ENCODE measurements at places on chromosomes 7 and 10.

DNA sequence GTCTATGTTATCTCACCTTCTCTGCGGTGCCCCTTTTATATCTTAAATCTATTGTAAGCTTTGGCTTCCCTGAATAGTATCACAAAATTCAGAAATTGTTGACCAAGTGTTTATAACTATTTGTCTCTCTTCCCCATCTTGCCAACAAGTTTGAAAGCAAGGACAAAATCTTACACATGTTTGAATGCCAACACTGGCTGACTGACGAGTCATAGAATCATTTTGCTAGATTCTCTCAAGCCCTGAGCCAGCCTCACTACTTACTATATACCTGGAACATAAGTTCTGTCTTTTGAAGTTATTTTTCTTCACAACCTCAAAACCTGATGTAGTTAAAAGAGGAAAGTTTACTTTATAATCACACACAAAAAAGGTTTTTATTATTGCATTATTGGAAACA, 700.7 kb downstream of the PHTF2 start:
- DNase-seq, result no peak

DNA sequence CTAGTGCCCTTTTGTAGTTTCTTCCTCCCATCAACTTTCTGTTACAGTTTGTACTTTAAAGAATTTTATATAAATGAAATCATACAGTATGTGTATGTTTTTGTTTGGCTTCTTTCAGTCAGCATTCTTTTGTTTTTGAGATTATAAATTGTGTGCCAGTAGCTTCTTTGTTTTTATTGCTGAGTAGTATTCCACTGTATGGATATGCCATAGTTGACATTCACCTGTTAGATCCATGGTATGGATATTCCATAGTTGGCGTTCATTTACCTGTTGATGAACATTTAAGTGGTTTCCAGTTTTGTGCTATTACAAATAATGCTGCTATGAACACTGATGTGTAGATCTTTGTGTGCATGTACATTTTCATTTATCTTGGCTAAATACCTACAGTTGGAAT, 70.8 kb upstream of the SYPL1 start:
- no peak for DNase-seq

DNA sequence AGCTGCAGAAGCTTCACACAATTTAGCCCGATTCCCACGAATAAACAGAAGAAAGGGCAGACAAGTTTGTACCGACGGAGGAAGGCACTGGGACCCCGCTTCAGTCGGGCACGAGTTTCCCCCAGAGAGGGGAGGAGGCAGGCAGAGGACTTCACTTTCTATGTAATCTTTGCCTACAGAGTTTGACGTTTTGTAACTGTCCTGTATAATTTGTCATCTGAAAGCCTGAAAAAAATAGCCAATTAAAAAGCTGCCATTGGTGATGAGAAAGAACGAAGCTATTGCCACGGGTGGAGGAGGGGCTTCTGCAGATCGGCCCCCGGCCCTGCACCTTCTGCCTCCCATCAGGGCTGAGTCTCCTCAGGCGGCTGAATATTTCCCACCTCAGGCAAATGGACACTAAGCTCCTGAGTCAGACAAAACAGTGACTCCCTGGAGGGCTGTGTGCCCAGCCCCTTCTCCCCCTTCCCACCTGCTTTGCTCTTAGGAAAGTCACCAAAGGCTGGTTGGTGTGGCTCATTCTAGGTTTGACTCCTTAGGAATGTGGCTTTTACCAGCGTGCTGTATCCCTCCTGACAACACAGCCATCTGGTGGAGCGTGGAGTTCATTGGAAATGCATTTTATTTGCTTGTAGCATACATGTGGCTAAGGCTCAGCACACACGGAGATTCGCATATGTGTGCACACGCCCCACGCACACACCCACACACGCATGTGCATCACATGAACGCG, 117.4 kb downstream of the VIPR2 start:
- no peak for DNase-seq

DNA sequence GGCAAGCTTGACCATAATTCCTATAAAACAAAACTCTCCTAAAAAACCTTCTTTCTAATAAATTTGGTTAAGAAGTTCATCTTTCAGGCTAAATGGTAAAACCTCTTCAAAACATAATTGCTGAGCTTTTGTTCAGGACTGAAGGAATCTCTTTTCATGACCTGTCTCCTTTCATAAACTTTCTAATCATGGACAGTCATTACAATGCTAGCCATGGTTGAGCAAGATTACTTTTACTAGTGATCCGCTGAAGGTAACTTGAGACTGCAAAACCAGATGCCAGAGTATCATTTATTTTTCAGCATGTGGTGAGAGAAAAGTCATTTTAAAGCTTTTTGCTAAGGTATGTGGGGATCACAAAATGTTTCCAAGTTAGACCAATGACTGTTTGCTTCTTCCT, 186.4 kb upstream of the RHOBTB1 start:
- no peak for DNase-seq

GRCh38 chr7:152869677-152870051, 110.1 kb downstream of the ACTR3B start:
- DNase-seq, result no peak

GRCh38 chr10:125208854-125209565, 48.6 kb upstream of the CTBP2 start:
- DNase-seq, result no peak

GRCh38 chr7:47991270-47991669, 11.9 kb upstream of the HUS1 start:
- DNase-seq, result no peak

DNA sequence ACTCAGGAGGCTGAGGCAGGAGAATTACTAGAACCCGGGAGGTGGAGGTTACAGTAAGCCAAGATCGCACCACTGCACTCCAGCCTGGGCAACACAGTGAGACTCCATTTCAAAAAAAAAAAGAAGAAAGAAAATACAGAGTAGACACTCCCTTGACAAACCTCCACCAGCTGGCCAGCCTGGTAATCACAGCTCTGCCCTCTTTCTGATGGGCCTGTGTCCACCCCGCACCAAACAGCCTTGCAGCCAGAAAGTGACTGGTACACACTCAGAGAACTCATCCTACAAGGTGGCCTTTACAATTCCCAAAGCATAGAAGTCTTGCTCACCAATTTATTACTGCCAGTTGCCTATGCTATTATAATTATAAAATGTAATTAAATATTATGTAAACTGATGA, 66.6 kb downstream of the COBL start:
- no peak for DNase-seq

GRCh38 chr7:82972135-82972534, 190.5 kb downstream of the PCLO start:
- DNase-seq, result no peak

DNA sequence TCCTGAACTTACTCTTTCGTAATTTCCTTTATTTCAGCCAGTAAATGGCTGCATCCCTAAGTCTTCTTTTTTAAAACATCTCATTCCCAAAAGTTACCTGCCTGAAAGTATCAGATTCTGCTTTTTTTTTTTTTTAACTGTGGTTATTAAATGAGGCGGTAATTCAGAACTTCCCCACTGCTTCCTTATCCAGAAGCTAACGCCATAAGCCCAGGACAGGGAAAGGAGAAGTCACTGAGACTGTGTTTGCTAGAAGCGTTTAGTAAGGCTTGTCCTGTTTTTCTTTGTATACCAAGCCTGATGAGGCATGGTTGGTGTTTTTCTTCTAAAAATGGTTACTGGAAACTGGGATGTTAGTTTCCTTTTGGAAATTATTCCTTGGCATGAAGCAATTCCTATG, 197.8 kb downstream of the CELF2 start:
- DNase-seq, result no peak

- no peak for DNase-seq
These were observed 1055.9 kb downstream of the KCNMA1 start for GRCh38 chr10:76581506-76582256.

DNA sequence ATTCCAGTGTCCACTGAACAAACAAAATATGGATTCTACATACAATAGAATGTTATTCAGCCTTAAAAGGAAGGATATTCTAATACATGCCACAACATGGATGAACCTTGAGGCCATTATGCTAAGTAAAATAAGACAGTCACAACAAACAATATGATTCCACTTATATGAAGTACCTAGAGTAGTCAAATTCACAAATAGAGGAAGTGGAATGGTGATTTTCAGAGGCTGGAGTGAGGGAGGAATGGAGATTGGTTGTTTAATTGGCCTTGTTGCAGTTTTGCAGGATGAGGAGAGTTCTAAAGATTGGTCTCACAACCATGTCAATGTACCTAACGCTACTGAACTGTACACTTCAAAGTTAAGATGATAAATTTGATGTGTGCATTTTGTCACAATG, 119.6 kb downstream of the CHN2 start:
- no peak for DNase-seq

DNA sequence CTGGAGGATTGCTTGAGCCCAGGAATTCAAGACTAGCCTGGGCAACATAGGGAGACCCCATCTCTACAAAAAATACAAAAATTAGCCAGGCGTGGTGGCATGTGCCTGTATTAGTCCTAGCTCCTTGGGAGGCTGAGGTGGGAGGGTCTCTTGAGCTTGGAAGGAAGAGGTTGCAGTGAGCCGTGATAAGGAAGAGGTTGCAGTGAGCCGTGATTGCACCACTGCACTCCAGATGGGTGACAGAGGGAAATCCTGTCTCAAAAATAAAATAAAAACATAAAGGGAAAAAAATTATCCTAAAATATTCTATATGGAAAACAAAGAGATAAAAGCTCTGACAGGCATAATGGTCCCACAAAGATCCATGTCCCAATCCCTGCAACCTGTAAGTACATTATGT, 87.9 kb upstream of the KAT6B start:
- no peak for DNase-seq

GRCh38 chr10:93894516-93895378, 969 bp downstream of the SLC35G1 start:
- no peak for DNase-seq

DNA sequence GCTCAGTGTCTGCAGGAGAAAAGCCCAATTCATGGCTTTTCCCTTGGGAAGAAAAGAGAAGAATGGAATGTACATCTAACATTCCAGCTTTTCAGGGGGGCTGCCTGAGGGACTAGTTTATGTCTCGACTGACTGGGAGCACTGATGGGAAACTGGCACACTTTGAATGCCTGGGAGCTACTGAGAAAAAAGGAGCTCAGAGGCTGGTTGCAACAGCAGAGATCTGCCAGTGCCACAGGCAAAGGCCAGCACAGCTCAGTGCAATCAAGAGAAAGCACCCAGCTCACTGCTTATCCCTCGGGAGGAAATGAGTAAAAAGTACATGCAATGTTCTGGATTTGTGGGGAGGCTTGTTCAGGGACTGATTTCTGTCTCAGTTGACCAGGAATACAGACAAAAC, 226.2 kb downstream of the COBL start:
- DNase-seq, result no peak

DNA sequence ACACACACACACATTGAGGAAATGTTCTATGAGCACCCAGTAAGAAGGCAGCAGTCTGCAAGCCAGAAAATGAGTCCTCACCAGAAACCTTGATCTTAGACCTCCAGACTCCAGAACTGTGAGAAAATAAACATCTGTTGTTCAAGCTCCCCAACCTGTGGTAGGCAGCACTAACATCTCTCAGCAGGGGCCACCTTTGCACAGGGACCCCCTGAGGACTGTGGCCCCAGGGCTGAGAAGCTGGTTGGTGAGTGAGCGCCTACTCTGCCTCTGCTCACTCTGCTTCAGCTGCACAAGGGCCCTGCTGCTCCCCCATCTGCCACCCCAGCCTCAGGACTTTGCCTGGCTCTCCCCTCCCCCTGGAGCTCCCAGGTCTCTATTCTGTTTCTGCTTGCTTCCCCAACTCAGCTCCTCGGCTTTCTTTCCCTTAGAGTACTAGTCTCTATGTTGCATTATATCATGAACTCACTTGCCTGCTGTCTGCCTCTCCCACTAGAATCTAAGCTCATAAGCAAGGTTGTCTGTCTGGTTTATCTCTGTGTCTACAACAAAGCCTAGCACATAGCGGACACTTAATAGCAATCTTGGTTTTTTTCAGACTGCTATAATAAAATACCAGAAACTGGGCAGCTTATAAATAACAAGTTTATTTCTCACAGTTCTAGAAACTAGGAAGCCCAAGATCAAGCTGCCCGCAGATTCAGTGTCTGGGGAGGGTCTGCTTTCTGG, 40.4 kb upstream of the PRLHR start:
- no peak for DNase-seq

DNA sequence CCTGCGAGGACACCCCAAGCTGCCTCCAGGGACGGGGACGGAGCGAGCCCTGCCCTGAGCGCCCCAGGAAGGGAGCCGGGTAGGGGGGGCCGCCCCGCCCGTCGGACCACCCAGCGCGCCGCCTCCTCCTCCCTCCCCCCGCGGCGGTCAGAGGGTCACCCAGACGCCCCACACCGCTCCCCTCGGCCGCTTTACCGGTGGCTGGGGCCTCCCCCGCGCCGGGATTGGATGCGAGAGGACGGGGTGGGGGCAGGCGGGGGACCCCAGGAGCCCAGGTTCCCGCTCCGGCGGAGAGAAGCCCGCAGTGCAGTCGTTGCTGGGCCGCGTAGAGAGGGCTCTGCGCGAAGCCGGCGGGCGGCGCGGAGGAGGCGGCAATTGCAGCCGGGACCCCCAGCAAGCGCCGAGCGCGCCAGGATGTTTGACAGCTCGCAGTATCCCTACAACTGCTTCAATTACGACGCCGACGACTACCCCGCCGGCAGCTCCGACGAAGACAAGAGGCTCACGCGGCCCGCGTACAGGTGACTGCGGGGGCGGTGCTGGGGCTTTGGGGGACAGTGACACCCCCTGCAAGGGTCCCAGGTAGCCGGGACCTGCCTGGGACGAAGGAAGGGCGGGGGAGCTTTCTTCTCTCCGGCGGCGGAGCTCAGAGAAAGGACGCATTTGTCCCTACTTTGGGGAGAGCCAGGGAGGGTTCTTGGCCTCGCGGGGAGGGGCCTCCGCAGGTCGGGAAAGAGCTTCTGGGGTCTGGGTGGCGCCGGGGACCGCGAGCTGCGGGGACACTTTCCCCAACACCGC, at the start of gene FOXL3:
Gene FOXL3, plus strand, starts transcription at position 415 of the 798 bp plus-strand sequence. Its CDS starts 0 bp downstream, at position 415.
- DNase-seq, result no peak

- no peak for DNase-seq
These were observed 192.3 kb downstream of the DNAJC1 start for GRCh38 chr10:21811245-21811585.

DNA sequence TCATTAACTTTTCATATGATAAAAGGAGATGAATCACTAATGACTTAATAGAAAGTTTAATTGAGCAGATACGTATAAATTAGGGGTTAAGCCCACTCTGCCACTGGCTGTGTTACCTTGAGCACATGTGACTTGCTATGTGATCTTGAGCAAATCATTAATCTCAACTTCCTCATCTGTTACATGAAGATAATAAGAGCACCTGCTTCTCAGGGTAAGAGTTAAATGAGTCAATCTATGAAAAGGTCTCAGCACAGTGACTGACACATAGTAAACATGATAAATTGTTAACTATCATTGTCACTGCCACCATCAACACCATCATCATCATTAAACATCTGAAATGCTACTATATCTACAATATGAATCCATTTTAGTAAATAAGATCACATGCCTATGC, 110.8 kb downstream of the TPK1 start:
- DNase-seq, result no peak

DNA sequence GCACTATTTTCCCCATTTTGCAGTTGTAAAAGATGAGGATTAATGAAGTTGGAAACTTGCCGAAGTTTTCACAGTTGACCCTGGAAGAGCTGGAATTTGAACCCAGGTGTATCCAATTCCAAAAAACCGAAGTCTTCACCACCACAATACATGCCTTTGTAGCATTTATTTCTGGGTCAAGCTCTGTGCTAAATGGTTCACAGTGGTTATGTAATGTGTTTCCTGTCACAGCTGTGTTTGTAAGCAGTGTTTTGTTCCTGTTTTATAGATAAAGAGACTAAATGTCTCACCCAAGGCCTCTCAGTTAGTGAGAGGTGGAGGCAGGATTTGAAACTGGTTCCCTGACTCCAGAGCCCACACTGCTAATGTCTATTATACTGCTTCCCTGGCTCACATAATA, 17.6 kb downstream of the SFTPA2 start:
- no peak for DNase-seq

All from stimulated activated CD8-positive, alpha-beta memory T cell treated with anti-CD3 and anti-CD28 coated beads, Interleukin-2, amount 100 ng/mL, for 48 hours (primary cell).